ENCODE measurements at places on chromosomes 6 and 20. TPM values are rescaled to one million over a fixed set of nuclear protein-coding genes. Genes with fewer than 3 reads are reported as not detected.
A peak's percentile ranks its signal among the peaks of the same experiment; 100 is the strongest.

DNA sequence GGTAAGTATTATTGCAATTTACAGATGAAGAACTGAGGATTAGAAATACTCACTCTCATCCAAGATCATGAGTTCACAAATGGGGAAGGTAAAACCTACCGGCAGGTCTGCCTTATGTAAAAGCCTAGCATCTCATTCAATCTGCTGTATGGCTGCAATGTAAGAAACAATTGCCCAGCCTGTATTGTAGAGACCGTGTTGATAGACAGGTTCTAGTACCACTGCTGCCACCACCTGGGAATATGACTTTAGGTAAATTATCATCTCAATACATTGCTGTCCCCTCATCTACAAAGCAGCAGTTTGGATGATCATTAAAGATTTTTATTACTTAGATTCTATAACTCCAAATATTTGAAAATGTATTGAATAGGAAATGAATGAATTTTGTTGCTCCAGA lies 23.3 kb upstream of the ARHGAP18 start:
- no peak for DNase-seq

DNA sequence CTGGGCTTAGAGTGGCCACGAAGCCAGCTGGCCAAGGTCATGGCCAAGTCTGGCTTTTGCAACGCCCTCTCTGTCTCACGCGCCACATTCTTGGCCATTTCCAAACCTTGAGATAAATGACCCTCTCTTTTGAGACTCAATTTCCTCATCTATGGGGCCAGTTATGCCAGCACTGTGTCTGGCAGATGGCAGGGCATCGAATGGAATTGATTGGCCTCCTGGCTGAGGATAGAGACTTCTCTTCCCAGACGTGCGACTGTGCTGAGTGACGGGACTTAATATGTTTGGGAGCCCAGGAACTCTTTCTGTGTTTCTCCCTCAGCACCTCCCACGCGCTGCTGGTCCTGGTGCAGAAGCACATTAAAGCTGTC lies 7.6 kb downstream of the BPIFB2 start:
- DNase-seq, result no peak

The FHL5 gene
- polyA plus RNA-seq, result 4.3 TPM

The ETV7 gene
- polyA plus RNA-seq, result 0.30 TPM

DNA sequence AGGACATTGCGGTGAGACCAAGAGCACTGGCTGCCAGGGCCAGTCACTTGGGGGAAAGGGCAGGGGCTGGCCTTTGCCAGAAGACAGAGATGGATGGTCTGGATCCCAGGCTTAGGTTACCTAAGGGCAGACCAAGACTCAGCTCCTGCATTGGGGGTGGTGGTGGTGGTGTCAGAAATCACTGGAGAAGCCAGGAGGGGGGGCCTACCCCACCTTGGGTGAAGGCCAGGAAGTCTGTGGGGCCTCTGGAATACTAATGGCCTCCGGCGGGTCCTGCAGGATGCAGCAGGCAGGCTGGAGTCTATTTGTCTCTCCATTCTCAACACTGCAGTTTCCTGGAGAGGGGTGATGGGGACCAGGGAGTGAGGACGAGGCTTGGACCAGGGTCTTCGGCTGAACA lies 32.8 kb downstream of the CD40 start:
- no peak for DNase-seq

- peak; percentile 21 for DNase-seq
Observed at GRCh38 chr6:27830212-27830599, 82.0 kb downstream of the OR2B2 start.

The AIF1 gene
- 18.6 TPM for polyA plus RNA-seq

DNA sequence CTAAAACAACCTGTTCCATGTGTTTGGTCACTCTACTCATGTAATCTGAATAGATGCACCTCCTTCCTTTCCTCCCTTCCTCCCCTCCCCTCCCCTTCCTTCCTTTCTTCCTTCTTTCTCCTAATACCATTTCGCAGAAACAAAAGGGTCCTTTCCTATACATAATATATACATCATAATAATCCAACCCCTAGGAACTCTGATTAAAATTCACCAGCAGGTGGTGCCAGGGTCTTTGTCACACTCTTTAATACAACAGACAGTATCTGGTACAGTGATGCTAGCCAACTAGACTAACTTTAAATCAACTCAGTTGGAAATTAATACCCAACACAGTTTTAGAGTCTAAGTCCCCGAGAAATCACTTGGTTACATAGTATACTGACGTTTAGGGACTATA lies 181.2 kb upstream of the SHLD1 start:
- DNase-seq, result peak; percentile 53

DNA sequence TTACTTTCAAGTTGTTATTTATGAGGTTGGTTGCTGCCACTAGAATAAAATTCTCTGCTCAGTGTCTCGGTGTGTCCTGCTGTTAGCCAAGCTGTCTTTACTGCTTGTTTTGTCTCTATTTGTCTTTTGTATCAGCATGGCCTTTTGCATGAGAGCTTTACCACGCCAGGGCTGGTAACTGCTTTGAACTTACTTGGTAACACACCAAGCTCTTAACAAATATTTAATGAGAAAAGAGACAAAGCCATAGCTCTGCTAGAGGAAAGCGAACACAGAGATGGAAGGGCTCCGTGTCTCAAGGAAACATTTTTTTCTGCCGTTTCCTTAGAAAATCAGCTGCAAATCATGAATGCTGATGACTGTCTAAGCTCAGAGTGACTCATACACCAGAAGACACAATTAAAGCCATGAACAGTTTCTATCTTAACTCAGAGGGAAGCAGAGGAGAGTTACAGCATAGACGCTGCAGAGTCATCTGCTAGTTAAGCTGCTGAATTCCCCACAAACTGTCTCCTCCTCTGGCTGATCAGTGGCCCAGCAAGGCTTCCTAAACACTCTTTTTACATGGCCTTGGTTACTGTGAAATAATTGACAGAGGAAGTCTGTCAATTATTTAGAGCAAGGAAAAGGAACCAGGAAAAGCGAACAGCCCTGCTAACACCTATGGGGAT lies 44.8 kb downstream of the AGPAT4 start:
- DNase-seq, result no peak

The UBD gene
- 2.8 TPM for polyA plus RNA-seq

The TP53TG5 gene
- 2.1 TPM for polyA plus RNA-seq

- DNase-seq, result no peak
Observed at GRCh38 chr6:163585932-163586437, 171.5 kb downstream of the QKI start.

- peak; percentile 26 for DNase-seq
Observed at GRCh38 chr6:152552616-152553209, 84.4 kb downstream of the SYNE1 start.

GRCh38 chr20:34096699-34097444 lies 15.2 kb downstream of the EIF2S2 start:
- no peak for DNase-seq

The KHDC1L gene
- polyA plus RNA-seq, result 0.40 TPM

- no peak for DNase-seq
Observed at GRCh38 chr20:14790771-14791620, 453.6 kb upstream of the FLRT3 start.

DNA sequence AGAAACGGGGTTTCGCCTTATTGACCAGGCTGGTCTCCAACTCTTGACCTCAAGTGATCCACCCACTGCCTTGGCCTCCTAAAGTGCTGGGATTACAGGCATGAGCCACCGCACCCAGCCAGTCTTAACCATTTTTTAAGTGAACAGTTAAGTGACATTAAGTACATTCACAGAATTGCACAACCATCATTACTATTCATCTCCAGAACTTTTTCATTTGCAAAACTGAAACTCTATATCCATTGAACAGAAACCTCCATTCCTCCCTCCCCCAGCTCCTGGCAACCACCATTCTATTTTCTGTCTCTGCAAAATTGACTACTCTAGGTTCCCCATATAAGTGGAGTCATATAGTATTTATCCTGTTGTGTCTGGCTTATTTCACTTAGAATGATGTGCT lies 59.7 kb downstream of the PLCB4 start:
- DNase-seq, result no peak

- DNase-seq, result no peak
Observed at GRCh38 chr6:15317934-15318902, 72.3 kb downstream of the JARID2 start.

- DNase-seq, result no peak
Observed at GRCh38 chr6:101926149-101926925, 532.8 kb downstream of the GRIK2 start.

DNA sequence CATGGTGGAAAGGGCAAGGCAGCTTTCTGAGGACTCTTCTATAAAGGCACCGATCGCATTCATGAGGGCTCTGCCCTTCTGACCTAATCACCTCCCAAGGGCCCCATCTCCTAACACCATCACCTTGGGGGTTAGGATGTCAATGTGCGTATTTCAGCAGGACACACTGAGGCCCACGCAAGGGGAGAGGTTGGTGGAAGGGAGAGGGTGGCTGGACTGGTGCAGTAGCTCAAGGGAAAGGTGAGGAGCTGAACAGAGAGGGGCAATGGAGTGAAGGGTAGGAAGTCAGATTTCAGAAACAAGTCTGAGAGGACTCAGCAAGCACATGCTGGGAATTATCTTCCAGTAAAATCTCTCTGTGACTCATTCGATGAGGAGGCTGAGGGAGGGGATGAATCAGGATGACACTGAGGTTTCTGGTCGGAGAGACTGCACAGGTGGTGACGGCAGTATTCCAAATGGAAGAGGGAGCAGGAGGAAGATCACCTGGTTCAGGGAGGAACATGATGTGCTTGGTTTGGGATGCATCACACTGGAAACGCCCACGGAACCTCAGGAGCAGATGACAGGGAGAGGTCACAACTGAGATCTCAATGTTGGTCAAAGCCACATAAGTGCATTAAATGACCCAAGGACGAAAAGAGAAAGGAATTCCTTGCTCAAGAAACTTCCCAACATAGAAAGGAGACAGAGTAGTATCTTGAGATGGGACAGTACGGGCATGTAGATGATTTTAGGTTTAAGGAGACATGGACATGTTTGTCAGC lies 67.1 kb downstream of the TFAP2A start:
- no peak for DNase-seq

DNA sequence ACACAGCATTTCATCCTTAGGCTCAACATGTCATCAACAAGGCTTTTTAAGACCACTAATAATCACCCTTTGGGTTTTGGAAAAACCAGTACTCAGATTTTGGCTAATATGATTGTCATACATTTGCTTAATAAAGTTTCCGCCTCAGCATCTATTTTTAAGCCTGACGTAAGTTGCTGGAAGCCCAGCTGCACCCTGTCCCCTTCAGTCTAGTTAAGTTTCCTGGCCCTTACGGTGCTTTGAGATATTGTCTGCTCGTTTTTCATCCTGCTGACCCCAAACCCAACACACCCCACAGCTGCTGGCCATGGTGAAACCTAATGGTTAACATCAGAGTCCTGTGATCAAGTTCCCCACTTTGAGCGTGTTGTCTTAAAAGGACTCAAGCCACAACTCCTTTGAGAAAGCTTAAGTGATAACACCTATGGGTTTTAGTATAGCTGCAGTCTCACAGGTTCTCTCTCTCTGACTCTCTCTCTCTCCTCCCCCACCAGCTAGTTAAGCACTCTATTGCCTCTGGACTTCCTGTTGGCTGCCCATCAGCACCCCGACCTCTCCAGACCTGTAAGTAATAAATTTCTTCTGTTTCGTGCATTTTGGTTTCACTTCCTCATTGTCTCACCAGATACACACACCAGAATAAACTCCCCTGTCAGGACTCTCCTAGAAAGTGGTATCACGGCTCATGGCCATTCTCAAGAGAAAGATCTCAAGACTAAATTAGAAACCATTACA lies 802.0 kb downstream of the C6orf118 start:
- no peak for DNase-seq

The BHLHE23 gene
- not detected for polyA plus RNA-seq

DNA sequence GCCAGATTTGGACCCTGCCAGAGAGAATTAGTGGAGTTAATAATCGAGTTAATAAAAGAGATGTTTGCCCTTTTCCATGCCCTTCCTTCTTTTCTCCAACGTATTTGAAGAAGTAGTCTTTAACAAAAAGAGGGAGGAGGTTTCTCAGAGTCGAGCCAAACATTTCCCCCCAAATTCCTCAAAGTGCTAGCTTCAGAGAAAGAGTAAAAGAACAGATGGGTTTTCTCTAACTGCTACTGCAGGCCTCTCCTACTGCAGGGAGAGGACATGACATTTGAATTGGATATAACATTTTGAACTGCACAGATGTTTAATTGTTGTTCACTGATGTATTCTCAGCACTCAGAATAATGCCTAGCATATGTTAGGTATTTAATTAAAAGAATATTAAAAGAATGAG lies 25.5 kb downstream of the RWDD2A start:
- no peak for DNase-seq

GRCh38 chr6:16413399-16413798 lies 175.0 kb downstream of the GMPR start:
- DNase-seq, result no peak

The FAM209B gene
- not detected for polyA plus RNA-seq

The CLDN20 gene
- polyA plus RNA-seq, result 2.3 TPM

- no peak for DNase-seq
Observed at GRCh38 chr6:123017104-123017682, 21.2 kb downstream of the CLVS2 start.

GRCh38 chr20:51500311-51500710 lies 42.2 kb downstream of the NFATC2 start:
- no peak for DNase-seq

The C20orf144 gene
- polyA plus RNA-seq, result 0.50 TPM

DNA sequence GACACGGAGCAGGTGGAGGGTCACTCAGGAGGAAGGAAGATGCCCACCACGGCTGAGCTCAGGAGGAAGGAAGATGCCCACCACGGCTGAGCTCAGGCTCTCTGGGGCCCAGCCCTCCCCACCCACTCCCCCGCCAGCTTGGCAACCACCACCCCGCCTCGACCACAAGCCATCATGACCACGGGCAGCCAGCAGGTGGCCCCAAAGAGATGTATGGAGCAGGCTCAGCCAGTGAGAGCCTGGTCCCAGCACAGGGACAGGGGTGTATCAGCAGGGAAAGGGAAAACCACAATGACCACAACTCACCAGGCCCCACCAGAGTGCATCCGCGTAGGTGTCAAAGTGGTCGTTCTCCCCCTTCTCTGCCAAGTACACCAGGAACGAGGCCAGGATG lies 30.4 kb downstream of the KCNQ2 start:
- DNase-seq, result no peak

- DNase-seq, result no peak
Observed at GRCh38 chr20:44026647-44027342, 112.1 kb downstream of the TOX2 start.

- DNase-seq, result no peak
Observed at GRCh38 chr6:10961837-10962236, 75.0 kb downstream of the SYCP2L start.

The SYNGAP1 gene
- 35.2 TPM for polyA plus RNA-seq

DNA sequence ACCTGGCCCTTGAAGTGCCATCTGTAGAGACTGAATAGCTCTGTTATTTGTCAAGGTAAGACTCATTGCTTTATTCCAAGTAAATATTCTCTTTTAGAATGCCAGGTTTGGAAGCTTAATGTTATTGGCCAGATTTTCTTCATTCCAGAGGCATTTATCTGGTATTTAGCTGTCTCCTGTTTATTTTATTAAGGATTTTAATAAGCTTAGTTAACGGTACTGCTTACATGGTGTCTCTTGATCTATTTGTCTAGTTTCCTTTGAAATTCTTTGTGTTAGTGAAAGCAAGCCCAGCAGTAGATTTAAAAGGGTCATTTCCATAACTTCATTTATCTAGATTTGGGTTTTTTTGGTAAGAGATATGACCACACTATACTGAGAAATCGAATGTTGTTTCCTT lies 7.7 kb downstream of the RALY start:
- no peak for DNase-seq

The ADRM1 gene
- 68.3 TPM for polyA plus RNA-seq
